ENCODE measurements at places on chromosomes 3 and 15.

- DNase-seq, result no peak
These were observed 25.2 kb downstream of the NOX5 start for GRCh38 chr15:69039516-69040225.

DNA sequence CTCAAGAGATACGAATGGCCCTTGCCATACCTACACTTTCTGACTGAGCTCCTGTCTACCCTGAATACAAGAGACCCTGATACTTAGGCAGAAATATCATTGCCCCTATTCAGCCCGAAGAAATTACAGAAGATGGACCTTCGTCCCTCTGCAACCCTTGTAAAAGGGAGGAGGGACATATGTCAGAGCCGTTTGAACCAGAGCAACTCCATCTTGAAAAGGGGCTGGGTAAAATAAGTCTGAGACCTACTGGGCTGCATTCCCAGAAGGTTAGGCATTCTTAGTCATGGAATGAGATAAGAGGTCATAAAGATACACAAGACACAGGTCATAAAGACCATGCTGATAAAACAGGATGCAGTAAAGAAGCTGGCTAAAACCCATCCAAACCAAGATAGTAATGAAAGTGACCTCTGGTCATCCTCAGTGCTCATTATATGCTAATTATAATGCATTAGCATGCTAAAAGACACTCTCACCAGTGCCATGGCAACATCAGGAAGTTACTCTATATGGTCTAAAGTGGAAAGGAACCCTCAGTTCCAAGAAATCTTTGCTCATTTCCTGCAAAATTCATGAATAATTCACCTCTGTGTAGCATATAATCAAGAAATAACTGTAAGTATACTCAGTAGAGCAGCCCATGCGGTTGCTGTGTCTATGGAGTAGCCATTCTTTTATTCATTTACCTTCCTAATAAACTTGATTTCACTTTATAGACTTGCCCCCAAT, 49.7 kb upstream of the GPD1L start:
- DNase-seq, result no peak

- DNase-seq, result no peak
These were observed 2.9 kb upstream of the EPHA3 start for GRCh38 chr3:89104499-89104898.

GRCh38 chr3:87796843-87797185, 262.0 kb downstream of the CGGBP1 start:
- DNase-seq, result no peak

DNA sequence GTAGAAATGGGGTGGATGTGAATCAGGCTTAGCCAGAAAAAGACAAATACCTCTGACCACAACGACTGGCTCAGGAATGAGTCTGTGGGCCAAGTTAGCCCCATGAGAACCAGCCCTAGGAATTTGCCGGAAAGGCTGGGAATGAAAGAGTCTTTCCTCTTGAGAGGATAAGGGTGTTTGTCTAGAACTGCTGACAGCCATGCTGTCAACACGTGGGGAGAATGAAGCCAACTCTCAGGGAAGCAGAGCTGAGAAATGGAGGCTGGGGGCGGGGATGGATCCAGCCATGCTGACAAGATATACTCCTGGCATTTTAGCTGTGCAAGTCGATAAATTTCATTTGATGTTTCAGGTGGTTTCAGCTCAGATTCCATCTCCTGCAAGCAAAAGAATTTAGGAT, 10.6 kb upstream of the SLC6A1 start:
- no peak for DNase-seq

GRCh38 chr3:141056751-141057171, 5.6 kb downstream of the SPSB4 start:
- DNase-seq, result no peak

GRCh38 chr15:41996921-41997592, 23.8 kb downstream of the PLA2G4E start:
- DNase-seq, result no peak

- DNase-seq, result no peak
These were observed 23.6 kb upstream of the TSPAN3 start for GRCh38 chr15:77094397-77095030.

- no peak for DNase-seq
These were observed 189.7 kb downstream of the PDZRN3 start for GRCh38 chr3:73435055-73435454.
